ENCODE measurements at places on chromosomes 11 and 22. TPM values are rescaled to one million over a fixed set of nuclear protein-coding genes. Genes with fewer than 3 reads are reported as not detected.

- DNase-seq, result no peak
- no peaks in the 10 kb centered on the region for H3K4me1 ChIP-seq
- H3K27ac ChIP-seq, result no peak overlapping the region
- H3K4me3 ChIP-seq, result no peak overlapping the region
Measured at GRCh38 chr11:117720061-117720511, 76.9 kb downstream of the DSCAML1 start.

- peaks cover 14% of the 10 kb centered on the region for H3K36me3 ChIP-seq
- H3K4me3 ChIP-seq, result peak overlapping the region; percentile 99
- no peak overlapping the region for H3K27ac ChIP-seq
Measured at GRCh38 chr11:71446942-71447688, 1.1 kb downstream of the DHCR7 start.

Gene MYBPC3
- total RNA-seq, result not detected

Gene SLC39A13
- total RNA-seq, result 39.2 TPM

DNA sequence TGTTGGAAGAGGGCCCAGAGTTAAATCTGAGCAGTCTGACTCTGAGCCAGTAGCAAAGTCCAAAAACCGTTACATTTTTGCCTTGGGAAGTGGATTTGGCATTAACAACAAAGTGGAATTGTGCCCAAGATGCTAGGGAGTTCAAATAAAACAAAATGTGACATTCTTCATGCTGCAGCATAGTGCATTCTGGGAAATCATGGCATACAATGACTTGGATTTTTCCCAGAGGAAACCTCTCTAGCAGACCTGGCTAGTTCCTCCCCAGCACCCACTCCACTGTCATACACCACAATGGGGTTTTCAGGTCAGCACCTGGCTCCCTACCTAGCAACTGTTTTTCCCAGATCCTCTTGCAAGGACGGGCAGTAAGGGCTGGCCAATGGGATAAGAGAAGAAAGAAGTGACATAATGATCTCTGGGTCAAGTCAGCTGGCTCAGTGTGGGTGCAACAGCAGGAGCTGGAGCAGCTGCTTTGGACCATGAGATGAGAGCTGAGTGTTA lies 24.8 kb upstream of the CYB5R3 start:
- peaks cover 7% of the 10 kb centered on the region for H3K4me1 ChIP-seq
- no peak overlapping the region for H3K4me3 ChIP-seq
- no peak overlapping the region for H3K27ac ChIP-seq
- DNase-seq, result no peak
- H3K27me3 ChIP-seq, result no peaks in the 10 kb centered on the region

- no peaks in the 10 kb centered on the region for H3K4me1 ChIP-seq
- H3K36me3 ChIP-seq, result no peaks in the 10 kb centered on the region
- no peak overlapping the region for H3K27ac ChIP-seq
- H3K4me3 ChIP-seq, result no peak overlapping the region
Measured at GRCh38 chr11:80900265-80900664, 1459.4 kb upstream of the TENM4 start.

DNA sequence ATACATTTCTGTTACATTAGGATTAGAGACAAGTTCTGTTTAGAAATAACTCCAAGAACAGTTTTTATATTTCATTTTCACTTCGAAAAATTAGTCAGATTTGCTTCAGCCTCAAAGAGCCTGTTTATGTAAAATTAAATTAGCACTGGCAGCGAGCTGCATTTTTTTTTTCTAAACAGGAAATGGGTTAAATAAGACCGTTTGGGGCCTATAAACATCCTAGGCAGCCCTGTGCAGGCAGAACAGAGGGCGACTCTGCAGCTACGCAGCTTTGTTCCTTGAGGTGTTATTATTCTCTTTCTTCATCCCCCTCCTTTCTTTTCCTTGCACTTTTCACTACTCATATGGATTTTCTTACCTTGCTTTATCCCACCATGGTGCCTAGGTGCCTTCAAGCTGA lies 48.7 kb downstream of the CWC15 start:
- peak overlapping the region; percentile 71 for H3K27ac ChIP-seq
- peak overlapping the region; percentile 15 for H3K4me3 ChIP-seq
- no peaks in the 10 kb centered on the region for H3K27me3 ChIP-seq
- DNase-seq, result no peak

Gene CASP1
- 15.6 TPM for total RNA-seq

Gene MMP8
- total RNA-seq, result not detected
